GM03348 (cell line): ENCODE measurements at places on chromosomes 3 and 15.

DNA sequence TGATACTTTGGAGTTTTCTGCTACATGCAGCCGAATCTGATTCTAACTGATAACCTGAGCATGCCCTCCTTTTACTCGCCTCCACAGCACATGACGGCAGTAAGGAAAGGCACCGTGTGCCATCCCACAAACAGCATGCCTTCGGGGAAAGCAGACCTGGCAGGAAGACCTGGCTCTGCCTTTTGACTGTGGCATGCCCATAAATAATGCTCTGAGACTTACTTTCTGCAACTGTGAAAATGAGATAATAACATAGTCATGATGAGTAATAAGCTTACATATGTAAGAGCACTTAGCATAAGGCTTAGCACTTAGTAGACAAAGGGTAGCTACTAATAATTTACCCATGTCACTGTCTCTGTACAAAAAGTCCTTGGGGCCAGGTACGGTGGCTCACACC, 32.9 kb downstream of the MTHFS start:
- DNase-seq: peak; percentile 11

- DNase-seq: peak; percentile 24
These were observed 47.0 kb downstream of the ZBTB20 start for GRCh38 chr3:115099986-115100571.

DNA sequence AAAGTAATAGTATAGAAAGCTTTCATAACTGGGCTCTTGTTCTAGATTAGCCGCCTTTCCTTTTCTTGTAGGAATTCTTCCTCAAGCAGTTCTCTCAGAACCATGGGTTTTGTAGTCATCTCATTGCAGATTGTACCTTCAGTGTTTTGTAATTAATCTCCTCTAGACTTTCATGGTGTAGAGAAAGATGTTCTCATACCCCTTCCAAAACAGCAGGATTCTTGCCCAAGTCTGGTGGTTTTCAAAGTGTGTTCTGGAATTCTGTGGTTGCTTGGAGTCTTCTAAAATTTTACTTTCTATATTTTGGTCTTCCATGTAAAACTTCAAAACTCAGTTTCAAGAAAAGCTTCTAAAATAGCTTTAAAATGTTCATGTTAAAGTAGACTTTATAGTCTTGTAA, 293.8 kb downstream of the PTPRG start:
- peak; percentile 36 for DNase-seq

DNA sequence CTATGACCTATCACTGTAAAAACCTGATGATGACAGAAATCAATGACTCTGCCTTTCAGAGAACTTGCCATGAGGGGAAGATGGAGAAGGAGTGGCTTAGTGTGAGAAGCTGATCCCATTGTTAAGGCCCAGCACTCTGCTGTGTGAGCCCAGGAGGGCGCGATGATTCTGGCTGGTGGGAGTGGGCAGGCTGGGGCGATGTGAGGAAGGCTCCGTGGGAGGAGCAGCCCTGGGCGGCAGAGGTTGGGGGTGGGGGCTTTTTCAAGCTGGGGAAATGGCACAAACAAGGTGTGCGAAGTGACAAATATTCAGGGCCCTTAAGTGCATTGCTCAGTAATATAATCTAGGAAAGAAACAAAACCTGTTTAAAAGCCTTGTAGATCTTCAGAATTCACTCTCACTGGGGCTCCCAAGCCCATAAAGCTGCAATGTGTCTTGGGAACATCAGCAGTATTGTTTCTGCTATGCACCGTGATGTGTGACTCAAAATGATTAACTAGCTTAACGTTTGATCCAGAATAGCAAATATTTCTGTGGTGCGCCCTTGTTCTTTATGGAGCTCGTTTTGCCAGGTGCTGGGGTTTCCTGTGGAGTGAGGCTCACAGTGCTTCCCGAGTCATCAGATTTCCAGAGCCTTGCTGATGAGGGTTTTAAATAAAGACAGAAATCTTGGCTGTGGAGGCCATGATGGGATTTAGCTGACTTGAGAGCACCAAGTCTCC, 141.0 kb downstream of the CHDH start:
- DNase-seq: no peak

DNA sequence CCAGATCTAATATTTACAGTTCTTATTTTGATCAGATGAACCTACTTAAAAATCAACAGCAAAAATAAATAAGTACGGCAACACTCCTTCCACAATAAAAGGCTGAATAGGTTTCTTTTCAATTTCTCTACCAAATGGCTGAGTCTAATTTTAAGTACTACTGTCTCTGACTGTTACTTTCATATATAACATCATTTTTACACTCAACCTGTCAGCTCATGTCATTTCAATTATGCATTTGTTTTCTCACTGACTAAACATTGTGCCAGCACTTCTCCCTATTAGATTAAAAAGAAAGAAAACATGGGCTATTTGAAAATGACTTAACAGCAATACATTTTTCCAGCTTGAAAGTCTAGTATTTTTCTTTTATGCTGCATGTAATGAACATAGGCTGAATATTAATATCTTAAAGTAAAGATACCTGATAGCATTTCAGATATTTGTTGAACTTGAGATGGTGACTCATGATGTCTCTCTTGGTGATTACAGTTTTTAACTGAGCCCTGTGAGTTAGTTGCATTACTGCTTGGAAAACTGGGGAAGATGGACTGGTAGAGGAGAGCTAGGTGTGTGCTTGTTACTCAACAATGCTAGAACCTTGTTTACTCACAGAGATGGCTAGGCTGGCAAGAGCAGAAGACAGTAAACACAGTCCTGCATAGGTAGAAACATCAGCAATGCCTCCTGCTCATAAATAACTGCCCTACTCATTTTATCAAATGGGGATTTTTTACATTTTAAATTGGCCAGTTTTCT, 73.9 kb downstream of the PEX5L start:
- no peak for DNase-seq

- DNase-seq: peak; percentile 76
These were observed 20.5 kb downstream of the WDR73 start for GRCh38 chr15:84633311-84634227.

- no peak for DNase-seq
These were observed 38.5 kb downstream of the C3orf62 start for GRCh38 chr3:49238274-49239127.

DNA sequence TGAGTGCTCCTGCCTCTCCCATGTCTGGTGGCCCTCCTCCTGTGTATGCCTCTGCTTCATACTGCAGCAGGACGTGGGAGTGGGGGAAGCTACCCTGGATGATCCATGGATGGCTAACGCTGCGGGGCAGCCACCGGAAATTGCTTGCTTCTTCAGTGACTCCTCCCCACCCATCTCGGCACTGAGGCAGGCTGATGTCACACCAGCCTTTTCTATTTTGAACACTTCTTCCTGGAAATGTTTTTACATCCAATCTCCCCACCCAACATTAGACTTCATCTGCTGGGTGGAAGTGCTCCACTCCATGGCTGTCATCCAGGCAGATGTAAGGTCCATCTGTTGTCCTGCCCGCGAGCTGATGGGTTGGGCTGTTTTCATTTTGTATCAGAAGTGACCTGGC, 58.9 kb upstream of the MUC13 start:
- DNase-seq: peak; percentile 76

GRCh38 chr3:195005251-195005620, 265.7 kb downstream of the XXYLT1 start:
- no peak for DNase-seq

- DNase-seq: no peak
These were observed 428.8 kb upstream of the C2CD4B start for GRCh38 chr15:62593681-62594399.

GRCh38 chr15:69253156-69253555, 45.6 kb upstream of the PAQR5 start:
- peak; percentile 68 for DNase-seq

GRCh38 chr15:42056934-42057798, 36.3 kb upstream of the PLA2G4E start:
- peak; percentile 78 for DNase-seq

- DNase-seq: peak; percentile 30
These were observed 118.3 kb downstream of the TIGIT start for GRCh38 chr3:114411811-114412803.

GRCh38 chr3:124346487-124346886, 354.6 kb upstream of the ROPN1 start:
- DNase-seq: no peak

DNA sequence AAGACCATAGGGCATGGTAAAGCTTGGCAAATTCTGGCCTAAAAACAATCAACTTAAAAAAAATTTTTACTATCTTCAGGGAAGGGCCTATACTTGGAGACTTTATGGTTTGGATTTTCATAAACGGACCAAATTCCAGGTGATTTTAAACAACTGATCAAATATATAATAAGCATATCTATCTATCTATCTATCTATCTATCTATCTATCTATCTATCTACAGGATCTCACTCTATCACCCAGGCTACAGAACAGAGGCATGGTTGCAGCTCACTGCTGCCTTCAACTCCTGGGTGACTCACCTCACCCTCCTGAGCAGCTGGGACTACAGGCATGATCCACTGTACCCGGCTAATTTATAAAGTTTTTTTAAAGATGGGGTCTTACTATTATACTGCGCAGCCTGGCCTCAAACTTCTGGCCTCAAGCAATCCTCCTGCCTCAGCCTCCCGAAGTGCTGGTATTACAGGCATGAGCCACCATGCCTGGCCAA, 6.7 kb downstream of the SPPL2A start:
- no peak for DNase-seq

DNA sequence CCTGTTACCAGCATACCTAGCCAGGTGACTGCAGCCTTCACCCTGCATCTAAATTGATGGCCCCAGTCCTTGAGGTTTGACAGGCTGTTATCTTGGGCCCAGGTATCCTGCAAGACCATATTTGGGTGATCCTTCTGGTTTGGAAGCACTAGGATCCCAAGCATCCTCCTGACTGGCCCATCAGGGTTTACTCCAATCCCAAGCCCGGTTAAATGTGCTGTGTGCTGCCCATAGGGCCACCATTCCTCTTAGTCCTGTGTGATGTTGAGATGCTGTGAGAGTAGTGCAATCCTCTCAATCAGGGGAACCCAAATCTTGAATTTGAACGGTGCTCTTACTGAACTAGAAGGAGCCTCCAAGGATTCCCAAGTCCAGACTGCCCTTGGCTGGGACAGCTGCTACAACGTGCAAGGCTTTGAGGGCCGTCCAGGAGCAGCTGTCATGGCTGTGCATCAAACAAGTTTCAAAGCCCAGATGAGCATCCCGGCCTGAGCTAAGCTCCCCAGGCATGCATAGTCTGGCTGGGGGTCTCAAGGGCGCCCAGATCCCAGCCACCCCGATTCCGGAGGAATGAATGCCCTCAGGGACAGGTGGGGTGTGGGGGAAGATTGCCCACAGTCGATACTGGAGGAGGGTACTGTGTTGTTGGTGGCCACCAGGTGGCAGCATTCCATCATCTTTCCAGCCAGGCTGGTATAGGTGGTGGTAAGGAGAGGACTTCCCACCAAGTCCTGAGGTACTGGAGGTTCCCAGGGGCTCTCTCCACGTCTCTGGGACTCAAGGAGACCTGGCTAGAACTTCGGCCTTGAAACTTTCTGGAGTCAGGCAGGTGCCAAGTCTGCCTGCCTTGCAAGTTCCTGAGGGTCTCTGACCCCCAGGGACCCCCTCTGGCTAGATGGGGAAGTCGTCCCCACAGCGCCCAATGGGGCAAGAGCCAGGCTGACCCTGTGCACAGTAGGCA, 32.6 kb downstream of the RBM5 start:
- peak; percentile 92 for DNase-seq

DNA sequence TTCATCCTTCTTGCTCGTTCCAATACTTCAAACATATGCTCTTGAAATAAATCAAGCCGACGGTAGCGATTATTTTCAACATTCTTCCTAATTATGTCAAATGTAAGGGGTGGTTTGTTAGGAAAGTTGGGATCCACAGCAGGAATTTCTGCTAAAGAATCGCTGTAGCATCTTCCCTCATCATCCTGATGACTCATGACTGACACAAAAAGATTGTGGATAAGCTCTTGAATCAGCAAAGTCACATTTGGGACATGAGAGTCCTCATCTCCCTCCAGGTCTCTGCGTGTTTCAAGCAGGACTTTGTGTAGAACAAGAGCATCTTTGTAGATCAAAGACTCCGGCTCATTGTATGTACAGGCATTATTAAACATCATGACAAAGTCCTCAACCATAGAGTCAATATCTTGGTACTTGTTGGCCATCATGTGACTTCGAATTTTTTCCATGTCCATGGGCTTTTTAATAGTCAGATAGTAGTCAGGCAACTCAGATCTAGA, 73.0 kb downstream of the UQCC5 start:
- no peak for DNase-seq

GRCh38 chr3:111617406-111617805, 22.3 kb upstream of the ZBED2 start:
- DNase-seq: no peak

GRCh38 chr3:112634786-112635541, 6.0 kb downstream of the CCDC80 start:
- no peak for DNase-seq

GRCh38 chr3:197204736-197205135, 93.7 kb downstream of the DLG1 start:
- DNase-seq: no peak

GRCh38 chr3:10775828-10776227, 40.2 kb upstream of the SLC6A11 start:
- DNase-seq: no peak

GRCh38 chr3:99114565-99115291, 213.2 kb upstream of the DCBLD2 start:
- peak; percentile 24 for DNase-seq

DNA sequence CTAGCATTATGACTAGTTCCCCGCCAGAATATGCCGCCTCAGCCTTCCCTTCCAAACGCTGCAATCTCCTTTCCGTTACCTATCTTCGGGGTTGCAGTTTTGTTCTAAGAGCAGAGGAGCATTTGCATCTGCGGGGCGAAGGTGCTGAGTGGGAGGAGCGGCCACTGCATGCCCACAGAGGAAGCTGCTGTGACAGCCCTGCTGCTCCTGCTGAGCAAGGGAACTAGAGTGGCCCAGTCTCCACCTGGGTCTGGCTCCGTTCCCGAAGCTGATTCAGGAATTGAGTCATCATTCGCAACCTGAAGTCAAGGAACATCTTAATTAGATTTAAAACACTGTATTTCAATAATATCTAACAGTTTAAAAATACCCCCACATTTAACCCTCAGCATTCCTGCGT, 98.2 kb upstream of the TJP1 start:
- DNase-seq: no peak

GRCh38 chr15:65937476-65937875, 68.2 kb downstream of the RAB11A start:
- DNase-seq: no peak

DNA sequence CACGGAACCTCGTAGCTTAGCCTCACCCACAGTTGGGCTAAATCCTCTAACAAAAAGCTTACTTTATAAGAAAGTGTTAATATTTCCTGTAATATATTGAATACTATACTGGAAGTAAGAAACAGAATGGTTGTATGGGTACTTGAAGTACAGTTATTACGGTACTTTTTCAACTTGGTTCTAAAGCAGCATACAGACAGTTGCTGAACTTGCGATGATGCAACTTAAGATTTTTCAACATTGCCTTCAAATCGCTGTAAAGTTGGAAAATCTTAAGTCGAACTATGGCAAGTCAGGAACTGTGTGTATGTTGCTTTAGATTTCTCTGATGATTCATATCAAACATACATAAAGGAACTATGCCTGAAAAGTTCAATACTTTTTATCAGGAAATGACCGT, 204.4 kb upstream of the C2CD4B start:
- no peak for DNase-seq

GRCh38 chr3:101870138-101870537, 20.8 kb downstream of the NFKBIZ start:
- DNase-seq: no peak

GRCh38 chr3:65153850-65154512, 466.2 kb upstream of the ADAMTS9 start:
- DNase-seq: no peak

- DNase-seq: no peak
These were observed 65.6 kb downstream of the COL6A6 start for GRCh38 chr3:130582457-130583153.

- no peak for DNase-seq
These were observed 57.4 kb downstream of the EEFSEC start for GRCh38 chr3:128210711-128211110.
